Putamen (tissue), 1 donor: ENCODE measurements at places on chromosomes 11 and 22.

- DNase-seq, result no peak
Measured at GRCh38 chr11:118213781-118214180, 11.0 kb downstream of the JAML start.

GRCh38 chr22:17860220-17860965 is 86.1 kb upstream of the BID start:
- no peak for DNase-seq

GRCh38 chr11:94776351-94777321 is 8.5 kb downstream of the AMOTL1 start:
- DNase-seq, result no peak

- no peak for DNase-seq
Measured at GRCh38 chr11:67534070-67534679, 10.9 kb upstream of the CABP2 start.

GRCh38 chr11:46692450-46692849 is 8.0 kb downstream of the ARHGAP1 start:
- no peak for DNase-seq

GRCh38 chr11:2958251-2958650 is 29.0 kb upstream of the PHLDA2 start:
- DNase-seq, result no peak

- no peak for DNase-seq
Measured at GRCh38 chr11:69501891-69502860, 20.7 kb downstream of the LINC01488 start.
